ELR (cell line): ENCODE measurements at places on chromosomes 7 and 10.

DNA sequence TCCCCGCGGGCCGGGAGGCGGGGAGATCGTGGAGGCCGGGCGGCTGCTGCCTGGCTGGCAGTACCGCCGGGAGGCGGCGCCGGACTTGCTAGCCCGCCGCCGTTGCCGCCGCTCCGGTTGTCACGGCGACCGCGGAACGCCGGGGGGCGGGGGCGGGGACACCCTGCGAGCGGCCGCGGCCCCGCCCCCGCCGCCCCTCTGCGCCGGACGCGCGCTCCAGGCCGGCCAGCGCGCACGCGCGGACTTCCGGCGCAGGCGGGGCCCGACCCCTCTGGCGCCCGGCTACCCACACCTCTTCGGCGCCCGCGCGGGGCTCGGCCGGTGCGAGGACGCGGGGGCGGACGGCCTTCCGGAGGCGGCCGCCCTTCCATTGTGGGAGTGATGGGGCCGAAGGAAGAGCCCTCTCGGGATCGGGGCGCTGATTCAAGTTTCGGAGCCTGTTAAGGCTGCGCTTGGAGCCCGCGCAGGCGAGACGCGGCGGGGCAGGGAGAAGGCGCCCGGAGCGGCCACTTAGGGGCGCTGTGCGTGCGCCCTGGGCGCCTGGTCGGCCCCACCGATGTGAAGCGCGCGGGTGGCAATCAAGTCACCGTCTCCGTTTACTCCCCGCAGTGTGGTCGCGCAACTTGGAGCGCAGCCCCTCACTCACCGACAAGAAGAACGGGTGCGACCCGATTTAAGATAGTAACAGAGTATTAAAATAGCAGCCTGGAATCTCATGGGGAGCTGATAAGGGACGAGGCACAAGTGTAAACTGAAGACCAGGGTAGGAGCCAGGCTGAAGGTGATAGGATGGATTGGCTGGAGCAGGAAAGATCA, 449 bp upstream of the DPY19L1 start:
- peak; percentile 95 for DNase-seq

GRCh38 chr10:77220150-77220549, 417.5 kb downstream of the KCNMA1 start:
- DNase-seq = no peak

- DNase-seq = no peak
These were observed 33.0 kb downstream of the GTF2I start for GRCh38 chr7:74690474-74690873.

- DNase-seq = peak; percentile 88
These were observed 65.9 kb downstream of the DGKB start for GRCh38 chr7:14836571-14837189.

DNA sequence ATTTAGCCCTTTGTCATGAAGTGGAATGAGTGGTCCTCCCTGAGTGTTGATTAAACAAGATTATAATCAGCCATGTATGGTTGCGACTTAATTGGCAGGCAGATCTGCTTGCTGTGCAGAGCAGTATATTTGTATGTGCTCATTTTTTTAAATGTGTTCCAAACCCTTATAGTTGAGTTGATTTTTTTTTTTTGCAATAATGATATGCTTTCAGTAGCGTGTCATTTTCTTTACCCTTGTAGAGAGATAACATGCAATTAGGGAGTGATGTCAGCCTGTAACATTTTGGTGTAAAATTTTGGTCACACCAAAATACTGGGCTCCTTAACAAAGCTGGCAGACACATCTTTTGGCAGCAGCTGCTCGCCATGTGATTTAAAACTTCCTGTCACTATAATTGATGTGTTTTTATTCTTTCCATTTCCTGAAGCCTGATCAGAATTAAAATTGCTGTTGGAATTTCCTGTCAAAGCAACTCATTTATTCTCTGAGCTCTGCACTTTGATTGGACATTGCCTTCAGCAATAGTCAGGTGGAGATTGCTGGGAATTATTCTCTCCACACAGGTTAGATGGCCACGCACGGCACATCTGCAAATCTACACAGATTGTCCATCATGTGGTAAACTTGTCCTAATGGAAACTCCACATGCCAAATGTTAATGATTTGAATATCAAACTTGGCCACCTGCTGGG, 125.3 kb downstream of the DYNC1I1 start:
- no peak for DNase-seq

DNA sequence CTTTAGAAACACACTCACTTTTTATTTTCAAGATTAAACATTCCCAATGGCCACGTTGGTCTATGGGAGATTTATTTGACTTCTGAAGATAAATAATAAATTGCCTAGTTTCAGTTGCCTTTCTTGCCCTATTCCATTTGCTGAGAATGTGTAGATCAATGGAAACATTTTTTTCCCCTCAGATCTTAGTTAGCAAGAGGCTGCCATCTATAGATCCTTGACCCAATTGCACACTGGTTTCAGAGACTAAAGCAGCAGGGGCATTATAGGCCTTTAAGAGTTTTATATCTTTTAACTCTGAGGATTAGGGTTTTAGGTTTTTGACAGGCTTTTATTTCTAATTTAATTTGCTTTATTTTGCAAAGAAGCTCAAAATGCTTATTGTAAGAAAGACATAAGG, 163.2 kb upstream of the GPR26 start:
- DNase-seq = no peak

GRCh38 chr10:77420947-77421523, 216.6 kb downstream of the KCNMA1 start:
- DNase-seq = no peak

DNA sequence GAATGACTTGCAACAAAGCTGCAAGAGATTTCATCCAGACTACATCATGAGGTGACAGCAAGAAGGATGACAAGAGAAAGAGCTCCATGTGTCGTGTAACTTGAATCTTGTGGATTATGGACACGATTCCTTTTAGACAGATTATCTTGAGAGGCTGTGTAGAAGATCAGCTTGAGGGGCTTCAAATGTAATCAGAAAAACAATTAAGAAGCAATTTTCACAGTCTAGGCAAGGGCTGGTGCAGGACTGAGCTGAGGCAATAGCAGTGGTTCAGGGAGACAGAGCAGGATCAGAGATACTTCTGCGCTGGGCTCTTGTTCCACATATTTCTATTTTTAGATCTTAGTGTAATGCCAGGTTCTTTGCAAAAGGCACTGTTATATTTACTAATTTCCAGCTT, 253.0 kb upstream of the COBL start:
- DNase-seq = no peak

DNA sequence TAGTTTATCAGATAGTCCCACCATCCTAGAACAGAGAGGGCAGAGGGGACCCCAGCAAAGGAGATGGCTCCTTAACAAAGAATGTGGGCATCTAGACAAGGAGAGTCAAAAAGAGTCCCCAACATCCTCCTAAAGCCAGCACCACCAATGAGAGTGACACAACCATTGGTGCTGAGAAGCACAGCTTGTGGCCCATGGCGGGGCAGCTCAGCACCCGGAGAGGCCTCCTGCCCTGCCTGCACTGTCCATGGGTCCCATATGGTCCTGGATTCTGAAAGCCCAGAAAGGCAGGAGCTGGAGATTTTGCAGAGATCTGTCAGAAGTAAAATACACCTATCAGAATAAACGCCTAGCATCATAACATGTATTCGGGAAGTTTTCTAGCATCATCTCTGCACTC, 311.8 kb upstream of the ZNF32 start:
- DNase-seq = no peak

- peak; percentile 76 for DNase-seq
These were observed 9.1 kb downstream of the KLF6 start for GRCh38 chr10:3775696-3776551.
